Stimulated activated CD4-positive, alpha-beta T cell treated with anti-CD3 and anti-CD28 coated beads, Interleukin-4, amount 100 ng/mL, for 48 hours (primary cell): ENCODE measurements at places on chromosomes 1 and 21.

- DNase-seq: peak; percentile 40
Measured at GRCh38 chr21:46661211-46661625, 25.7 kb downstream of the PRMT2 start.

DNA sequence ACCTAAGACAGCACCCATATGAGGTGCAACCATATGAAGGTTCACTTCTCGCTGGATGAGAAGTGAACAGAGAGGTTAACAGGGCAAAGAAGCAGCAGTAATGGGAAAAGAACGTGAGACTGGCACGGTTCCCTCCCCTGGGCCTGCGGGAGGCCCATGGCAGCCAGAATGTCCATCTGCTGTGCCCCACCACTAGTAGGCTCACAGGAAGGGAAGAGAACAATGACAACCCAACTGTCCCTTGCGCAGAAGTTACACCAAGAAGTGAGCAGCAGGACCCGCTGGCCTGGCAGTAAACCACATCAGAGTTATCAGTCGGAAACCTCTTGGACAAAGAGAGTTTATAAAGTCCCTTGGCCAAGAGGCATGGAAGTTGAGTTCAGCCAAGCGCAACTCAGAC, 11.3 kb downstream of the HIVEP3 start:
- DNase-seq: no peak

- DNase-seq: peak; percentile 58
Measured at GRCh38 chr1:16243936-16244649, 7.1 kb upstream of the CPLANE2 start.

DNA sequence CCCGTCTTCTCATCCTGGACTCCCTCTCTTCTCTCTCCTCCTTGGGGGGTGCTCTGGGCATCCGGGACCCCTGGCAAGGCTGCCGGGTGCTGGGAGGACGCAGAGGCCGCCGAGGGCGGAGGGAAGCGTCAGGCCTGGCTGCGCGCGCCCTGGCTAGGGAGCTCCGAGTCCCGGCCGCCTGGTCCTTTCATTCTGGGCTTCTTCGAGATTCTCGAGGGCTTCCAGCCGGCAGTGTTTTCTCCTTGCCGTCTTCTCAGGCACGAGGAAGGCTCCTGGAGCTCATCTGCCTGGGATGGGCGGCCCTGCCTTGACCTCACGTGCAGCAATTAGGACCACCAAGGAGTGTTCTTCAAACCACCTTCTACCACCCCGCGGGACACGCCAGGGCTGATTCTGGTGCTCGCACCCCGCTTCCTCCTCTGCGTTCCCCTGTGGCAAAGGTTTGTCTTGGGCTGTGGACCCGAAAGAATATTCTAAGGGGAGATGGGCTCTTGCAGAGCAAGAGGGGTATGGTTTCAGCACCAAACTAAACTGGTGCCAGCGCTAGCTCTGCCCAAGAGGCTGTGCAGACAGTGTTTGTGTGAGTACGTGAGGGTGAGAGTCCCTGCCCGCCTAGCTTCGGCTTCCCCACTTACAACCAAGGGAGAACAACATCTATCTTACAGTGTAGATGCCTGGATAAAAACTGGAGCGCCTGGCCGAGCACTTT, 36.5 kb downstream of the PIK3CD start:
- DNase-seq: no peak

DNA sequence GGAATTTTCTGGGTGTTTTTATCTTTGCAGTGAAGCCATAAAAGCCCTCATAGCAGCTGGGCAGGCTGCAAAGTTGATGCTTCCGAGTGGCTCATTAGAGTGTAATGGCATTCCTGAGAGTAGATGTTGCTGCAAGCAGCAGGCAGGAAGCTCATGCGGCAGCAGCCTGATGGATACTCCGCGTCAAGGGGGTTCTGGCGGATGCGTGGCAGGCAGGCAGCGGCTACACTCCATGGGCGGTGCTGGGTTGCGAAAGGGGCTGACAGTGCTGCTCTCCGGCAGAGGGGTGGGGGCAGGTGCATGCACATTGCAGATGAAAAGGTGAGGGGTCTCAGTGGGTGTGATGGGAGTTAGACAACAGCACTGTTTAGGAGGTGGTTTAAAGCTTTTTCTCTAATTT, 93.2 kb upstream of the AJAP1 start:
- no peak for DNase-seq

GRCh38 chr1:64956010-64956640, 10.2 kb downstream of the JAK1 start:
- DNase-seq: no peak

GRCh38 chr1:24181619-24182018, 5.5 kb downstream of the IFNLR1 start:
- no peak for DNase-seq

DNA sequence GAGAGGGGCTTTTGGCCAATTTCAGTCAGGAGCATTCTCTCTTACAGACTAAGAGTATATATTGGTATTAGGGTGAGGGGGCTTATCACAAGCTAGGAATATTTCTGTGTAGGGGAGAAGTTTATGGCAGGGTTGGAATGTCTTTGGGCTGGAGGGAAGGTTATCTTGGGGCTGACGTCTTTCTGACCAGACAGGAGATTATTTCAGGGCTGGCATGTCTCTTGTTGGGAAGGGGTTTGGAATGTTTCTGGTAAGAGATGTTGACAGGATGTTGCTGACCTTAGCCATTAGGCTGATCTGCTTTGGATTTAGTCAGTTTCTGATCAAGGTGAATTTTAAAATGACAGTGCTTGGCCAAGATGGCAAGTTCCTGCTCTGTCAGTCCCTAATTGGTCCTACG, 17.8 kb upstream of the HSD3B1 start:
- no peak for DNase-seq

DNA sequence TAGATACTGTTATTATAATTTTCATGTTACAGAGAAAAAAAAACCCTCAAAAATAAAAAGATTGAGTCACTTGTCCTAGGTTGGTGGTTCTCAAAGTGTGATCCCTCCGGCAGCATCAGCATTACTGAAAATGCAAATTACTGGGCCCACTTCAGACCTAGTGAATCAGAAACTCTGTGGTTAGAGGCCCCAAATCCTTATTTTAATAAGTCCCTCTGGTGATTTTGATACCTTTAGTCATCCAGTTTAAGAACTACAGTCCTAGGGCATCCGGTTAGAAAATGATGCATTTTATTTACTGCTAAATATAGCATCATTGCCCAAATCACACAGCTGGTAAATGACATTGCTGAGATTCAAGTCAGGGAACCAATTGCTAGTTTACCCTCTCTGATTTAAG, 203.7 kb upstream of the RUNX1 start:
- peak; percentile 26 for DNase-seq

DNA sequence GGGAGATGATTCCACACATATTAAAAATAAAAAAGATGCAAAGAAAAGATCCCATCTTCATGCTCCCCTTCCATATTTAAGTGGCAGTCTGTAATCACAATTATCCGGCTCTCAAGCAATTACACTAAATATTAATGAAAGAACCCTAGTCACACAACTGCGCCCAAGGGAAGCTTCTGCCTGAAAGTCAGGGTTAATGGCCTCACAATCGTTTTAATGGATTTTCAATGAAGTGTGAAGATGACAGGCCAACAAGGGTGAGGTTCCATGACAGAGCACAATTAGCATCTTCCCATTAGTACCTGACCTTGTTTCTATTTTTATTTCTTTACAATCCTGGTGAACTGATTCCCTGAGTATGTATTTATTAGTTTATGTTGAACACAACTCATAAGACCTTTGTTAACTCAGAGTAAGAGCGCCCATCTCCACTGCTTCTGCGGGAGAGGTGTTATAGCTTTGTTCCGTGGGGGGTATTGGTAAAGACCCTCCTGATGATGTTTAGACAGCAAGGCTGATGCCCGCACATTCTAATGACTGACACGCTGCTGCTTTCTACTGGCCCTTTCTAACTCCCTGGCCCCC, 80.9 kb downstream of the IER5 start:
- DNase-seq: no peak

- no peak for DNase-seq
Measured at GRCh38 chr1:34851431-34852105, 8.0 kb downstream of the SMIM12 start.

DNA sequence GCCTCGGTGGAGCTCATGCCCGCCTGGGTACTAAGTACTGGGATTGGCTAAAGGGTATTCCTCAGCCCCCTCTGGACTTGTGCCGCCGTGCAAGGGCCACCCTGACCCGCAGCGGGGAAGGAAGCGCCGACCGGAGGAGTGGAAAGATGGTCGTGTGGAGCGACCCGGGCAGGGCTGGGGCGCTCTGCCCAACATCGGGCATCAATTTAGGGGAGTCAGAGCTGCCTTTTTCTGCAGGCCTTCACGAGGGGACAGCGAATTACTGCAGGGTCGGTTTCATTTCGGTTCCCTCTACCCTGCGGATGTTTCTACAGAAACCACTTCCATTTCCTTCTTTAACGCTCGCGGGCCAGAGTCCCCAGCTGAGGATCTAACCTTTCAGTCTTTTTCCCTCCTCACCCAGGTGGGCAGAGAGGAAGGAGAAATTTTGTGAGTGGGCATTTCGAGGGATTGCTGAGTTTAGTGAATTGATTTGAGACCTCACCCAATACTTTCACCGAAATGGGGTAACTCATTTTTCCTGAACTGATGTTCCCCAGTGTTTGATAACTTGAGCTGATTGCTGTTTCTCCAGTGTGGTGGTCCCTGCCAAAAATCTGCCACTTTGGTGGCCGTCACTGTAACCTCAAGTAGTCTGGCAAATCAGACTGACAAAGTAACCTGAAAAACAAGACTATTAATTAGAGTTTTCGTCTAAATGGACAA, 1.1 kb downstream of the TOR1AIP1 start:
- no peak for DNase-seq

DNA sequence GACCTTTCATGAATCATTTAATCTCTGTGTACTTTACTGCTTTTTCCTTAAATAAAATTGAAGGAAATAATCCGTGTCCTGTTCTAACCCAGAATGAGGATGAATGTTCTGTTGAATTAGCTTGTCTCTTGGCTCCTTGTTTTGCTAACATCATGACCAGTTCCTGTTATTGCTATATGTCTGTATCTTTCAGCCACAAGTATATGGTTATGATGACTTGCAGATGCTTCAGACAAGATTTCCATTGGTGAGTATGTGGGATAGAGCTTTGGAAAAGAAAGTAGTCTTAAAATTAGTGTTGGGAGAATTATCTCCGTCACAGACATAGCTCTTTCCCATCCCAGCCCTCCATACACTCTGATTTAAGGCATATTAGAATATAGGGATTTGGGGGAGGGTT, 13.6 kb upstream of the HAX1 start:
- no peak for DNase-seq

GRCh38 chr1:32394141-32394889, at the start of gene BSDC1:
TSS of gene BSDC1 (minus strand) at chr1:32394441. CDS start at chr1:32394414, 27 bp downstream.
- DNase-seq: peak; percentile 98

DNA sequence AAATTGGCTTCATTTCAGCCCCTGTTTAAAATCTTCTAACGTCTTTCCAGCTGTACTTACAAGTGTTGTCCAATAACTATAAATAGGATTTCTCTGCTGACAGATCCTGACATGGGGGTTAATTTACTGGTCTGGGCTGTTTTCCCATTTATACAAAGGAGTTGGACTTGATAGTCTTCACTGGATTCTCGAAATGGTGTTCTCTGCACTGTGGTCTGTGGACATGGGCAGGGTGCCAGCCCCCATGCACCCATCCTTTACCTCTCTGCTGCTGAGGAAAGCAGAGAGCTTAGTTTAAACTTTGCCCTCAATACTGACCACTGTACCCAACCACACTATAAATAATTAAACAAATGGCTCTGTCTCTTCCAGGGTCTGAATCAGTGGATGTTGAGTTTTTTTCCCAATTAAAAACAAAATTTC, 5.2 kb downstream of the DIO1 start:
- DNase-seq: no peak

GRCh38 chr1:16048573-16049189, 5.1 kb downstream of the CLCNKB start:
- no peak for DNase-seq

DNA sequence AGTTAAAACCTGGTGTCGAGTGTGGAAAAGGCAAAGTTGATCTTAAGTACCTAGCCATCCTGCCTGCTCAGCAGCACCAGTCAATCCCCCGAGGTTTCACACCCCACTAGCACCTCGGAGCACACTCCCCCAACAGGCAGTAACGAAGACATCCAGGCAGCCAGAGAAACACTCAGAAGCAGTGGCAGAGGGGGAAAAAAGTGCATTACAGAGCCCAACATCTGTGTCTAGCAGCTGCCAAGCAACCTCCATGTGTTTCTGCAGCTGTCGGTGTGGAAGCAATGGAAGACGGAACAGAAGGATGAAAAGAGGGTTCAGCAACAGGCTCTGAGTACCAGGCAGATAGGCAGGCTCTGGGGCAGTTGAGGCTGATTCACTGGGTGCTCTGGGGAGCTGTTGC, 73.4 kb upstream of the PROX1 start:
- no peak for DNase-seq

DNA sequence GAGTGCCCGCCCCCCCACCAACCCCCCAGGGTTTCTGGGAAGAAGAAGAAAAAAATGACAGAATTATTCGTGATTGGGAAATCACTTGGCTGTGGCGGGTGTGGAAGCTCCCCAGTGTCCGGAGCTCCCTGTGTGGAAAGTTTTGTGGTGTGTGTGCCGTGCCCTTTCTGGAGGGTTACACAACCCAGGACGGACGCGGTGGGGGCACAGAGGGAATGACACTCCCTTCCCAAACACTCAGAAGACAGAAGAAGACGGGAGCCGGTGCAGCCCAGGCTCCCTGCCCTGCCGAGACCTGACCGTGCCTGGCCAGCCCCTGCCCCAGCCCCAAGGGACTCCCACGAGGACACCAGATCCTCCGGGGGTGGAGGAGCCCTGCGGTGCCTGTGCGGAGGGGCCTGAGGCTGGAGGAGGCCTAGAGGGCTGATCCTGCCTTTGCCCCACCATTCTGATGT, 33.0 kb upstream of the ADARB1 start:
- no peak for DNase-seq

GRCh38 chr1:113451710-113452109, 61.4 kb downstream of the MAGI3 start:
- DNase-seq: no peak

DNA sequence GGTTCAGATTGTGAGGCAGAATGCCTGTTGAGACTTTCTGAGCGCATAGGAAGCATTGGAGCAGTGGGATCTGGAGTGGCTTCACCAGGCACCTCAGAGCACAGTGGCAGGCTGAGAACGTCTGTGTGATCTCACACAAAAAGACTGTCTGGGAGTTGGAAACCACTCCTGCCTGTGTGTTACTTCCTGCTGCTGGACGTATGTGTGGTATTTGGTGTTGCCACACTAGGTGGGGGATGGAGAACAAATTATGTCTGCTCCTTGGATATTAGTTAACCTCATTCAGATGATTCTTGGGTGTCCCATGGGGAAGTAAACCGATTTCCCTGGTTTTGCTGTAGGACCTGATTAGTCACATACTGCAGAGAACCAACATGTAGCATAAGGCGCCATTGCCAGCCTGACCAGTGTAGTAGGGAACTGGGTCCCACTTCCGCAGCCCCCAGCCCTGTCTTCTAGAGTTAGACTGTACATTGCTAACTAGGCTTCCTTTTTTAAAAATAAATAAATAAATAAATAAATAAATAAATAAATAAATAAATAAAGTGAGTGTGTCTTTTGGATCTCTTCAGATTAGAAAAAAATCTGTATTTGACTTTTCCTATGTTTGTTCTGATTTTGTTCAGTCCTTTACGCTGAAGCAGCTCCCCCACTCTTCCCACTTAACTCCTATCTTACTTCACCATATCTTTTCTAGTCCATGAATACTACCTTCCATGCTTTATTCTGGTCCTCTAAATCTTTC, 26.9 kb downstream of the UCK2 start:
- no peak for DNase-seq
